Daoy (cell line): ENCODE measurements at places on chromosomes 5 and 9.

- DNase-seq, result no peak
These were observed 493.9 kb upstream of the CDH9 start for GRCh38 chr5:27532305-27532704.

GRCh38 chr9:81369121-81369520, 320.2 kb downstream of the TLE1 start:
- no peak for DNase-seq

DNA sequence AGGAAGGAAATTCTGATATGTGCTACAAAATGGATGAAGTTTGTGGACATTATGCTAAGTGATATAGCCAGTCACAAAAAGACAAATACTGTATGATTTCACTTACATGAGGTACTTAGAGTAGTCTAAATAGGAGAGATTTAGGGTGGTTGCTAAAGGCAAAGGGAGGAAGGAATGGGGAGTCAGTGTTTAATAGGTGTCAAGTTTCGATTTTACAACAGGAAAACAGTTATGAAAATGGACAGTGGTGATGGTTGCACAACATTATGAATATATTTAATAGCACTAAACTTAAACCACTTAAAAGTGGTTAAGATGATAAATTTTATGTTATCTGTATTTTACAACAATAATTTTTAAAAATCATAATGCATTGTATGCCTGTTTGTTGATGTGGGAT, 40.4 kb upstream of the ECM2 start:
- DNase-seq, result no peak

- no peak for DNase-seq
These were observed 16.4 kb upstream of the GALNT10 start for GRCh38 chr5:154174091-154174490.

GRCh38 chr9:114718801-114719221, 36.8 kb upstream of the TEX48 start:
- DNase-seq, result peak; percentile 87

DNA sequence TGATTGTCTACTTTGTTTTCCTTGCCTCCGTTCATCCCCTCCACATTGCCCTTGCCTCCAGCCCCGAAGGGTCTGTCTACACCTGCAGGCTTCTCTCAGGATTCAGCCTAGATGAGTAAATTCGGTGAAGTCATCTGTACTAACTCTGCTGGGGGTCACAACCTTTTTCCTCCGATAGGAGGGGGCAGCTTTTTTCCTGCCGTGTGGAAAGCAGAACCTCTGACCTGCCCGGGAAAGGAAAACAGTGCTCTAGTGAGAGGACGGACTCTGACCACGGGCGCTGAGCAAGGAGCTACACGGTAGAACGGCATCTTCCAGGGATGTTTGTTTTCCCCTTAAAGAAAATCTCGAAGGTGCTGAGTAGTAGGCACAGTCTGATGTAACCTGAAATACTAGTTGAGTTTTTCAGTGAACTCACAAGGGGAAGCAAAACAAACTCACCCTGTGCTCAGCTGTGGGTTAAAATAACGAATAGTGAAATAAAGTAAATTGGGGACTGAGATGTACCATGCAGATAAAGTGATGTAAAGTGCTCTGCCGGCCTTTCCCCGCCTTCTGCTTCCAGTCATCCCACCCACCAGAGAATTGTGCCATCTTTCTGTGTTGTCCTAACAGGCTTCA, 281.8 kb downstream of the AOPEP start:
- DNase-seq, result peak; percentile 36

DNA sequence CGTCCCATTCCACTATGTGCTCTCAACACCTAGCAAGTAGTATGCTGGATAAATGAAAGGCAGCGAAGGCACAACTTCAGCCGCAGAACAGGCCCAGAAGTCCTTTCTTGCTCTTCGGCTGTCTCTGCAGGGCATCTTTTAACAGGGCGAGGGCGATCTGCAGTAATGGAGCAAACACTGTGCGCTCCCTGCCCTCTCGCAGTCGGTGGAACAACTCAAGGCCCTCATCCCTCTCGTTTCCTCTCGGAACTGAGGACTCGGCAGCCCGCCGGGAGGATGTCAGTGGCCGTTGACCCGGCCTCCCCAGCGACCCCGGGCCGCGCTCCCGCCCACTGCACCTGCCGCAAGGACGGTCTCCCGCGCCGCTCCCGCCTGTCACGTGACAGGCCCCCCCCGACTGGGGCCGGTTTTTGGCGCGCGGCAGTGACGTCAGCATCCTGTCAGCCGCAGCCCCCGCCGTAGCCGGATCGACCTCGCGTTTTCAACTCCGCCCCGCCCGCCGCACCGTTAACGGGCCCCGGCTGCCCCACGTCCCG, 1.1 kb downstream of the ZNF367 start:
- DNase-seq, result peak; percentile 94

- peak; percentile 12 for DNase-seq
These were observed 38.3 kb downstream of the RECK start for GRCh38 chr9:36074870-36075532.

DNA sequence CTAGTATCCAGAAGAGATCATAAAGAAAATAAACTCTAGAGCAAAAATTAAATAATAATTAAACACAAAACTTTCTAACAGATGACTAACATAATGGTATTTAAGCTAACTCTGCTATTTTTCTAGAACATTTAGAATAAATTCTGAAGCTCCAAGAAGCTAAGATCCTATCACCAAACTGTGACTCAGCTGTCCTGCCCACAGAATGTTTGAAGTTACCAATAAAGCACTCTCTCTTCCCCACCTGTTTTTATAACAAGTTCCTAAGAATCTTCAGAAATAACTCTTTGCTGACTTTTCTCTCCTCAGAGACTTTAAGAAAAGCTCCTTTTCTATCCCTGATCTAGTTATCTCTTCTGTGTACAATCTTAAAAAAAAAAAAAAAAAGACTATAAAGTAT, 6.0 kb upstream of the EFNA5 start:
- DNase-seq, result no peak
